Activated CD4-positive, alpha-beta memory T cell treated with anti-CD3 and anti-CD28 coated beads for 36 hours (primary cell): ENCODE measurements at places on chromosomes 5 and 9. TPM values are rescaled to one million over a fixed set of nuclear protein-coding genes. Genes with fewer than 3 reads are reported as not detected.

The GPX8 gene
- not detected for total RNA-seq

The ARL14EPL gene
- not detected for total RNA-seq

The TRAF1 gene
- total RNA-seq = 124 TPM

The DBH gene
- total RNA-seq = not detected

The ADAMTSL2 gene
- 0.05 TPM for total RNA-seq

The COL5A1 gene
- total RNA-seq = 0.12 TPM

The PKD2L2 gene
- not detected for total RNA-seq
